ENCODE measurements at places on chromosomes 11 and 22. TPM values are rescaled to one million over a fixed set of nuclear protein-coding genes. Genes with fewer than 3 reads are reported as not detected.

DNA sequence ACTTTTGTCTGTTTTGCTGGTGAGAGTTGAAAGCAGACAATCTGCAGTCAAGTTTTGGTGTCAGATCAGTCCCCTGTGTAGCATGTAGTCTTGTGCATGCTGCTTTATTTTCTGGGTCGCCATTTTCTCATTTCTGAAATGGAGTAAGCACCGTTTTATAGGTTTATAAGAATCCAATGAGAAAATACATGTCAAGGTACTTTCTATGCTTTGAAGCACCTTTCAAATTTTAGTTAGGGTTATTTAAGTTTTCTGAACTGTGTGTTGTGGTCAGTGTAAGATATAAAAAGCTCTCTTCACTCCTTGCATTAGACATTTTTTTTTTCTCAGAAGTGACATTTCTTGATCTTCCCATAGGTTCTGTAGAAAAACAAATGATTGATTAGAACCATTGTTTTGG is 283.2 kb downstream of the ETS1 start:
- no peak for DNase-seq

DNA sequence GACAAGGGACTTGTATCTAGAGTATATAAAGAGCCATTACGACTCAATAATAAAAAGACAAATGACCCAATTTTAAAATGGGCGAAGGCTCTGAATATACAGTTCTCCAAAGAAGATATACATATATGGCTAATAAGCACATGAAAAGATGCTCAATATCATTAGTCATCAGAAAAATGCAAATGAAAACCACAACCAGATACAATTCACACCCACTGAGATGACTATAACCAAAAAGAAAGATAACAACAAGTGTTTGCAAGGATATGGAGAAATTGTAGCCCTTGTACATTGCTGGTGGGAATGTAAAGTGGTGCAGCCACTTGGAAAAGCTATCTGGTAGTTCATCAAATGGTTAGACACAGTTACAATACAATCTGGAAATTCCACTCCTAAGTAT is 96.3 kb downstream of the TRIM29 start:
- no peak for DNase-seq

DNA sequence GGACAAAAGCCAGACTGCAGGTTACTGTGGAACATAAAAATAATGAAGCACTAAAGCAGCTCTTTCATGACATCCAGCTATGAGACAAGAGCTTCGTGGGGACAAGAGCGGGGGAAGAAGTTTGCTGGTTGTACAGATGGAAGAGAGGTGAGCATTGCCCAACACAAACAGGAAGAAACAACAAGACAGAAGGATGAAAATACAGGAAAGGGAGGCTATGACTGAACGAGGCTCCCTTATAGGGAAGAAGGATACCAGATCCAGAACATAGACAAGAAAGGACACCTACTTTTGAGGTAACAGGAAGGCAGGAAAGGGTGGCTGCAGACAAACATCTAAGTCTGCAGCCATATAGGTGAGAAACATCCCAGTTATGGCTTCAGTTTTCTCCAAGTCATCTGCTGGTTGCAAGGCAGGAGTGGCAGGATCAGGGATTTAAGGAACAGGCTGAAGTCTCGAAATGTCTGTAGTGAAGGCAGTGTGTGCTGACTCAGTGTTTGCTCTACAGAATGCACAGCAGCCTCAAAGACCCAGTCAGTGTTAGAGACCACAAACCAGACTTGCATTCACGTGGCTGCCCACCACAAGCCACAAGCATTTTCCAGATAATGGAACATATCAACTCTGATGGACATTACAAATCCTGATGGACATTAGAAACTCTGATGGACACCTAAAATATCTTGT is 1.9 kb downstream of the CLTCL1 start:
- DNase-seq, result peak; percentile 86

- no peak for DNase-seq
Observed at GRCh38 chr11:47271328-47271727, 1.4 kb downstream of the MADD start.

DNA sequence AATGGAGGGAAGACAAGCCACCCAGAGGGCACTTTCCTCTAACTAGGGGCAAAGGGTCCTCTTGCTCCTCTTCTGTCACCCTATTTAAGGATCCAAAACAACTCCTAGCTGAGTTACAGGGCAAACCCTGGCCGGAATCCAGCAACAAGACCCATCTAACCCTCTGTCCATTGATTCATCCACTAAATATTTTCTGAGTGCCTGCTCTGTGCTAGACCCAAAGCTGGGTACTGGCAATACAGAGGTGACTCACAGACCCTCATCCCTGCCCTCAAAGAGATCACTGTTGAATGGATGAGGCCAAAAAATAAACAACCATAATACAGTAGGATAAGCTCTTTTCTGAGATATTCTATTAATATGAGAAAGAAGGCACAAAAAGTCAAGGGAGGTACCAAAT is 4.3 kb upstream of the GALNT18 start:
- no peak for DNase-seq

TRIM48 gene
- total RNA-seq, result not detected
